ENCODE measurements at places on chromosomes 2 and 18.

DNA sequence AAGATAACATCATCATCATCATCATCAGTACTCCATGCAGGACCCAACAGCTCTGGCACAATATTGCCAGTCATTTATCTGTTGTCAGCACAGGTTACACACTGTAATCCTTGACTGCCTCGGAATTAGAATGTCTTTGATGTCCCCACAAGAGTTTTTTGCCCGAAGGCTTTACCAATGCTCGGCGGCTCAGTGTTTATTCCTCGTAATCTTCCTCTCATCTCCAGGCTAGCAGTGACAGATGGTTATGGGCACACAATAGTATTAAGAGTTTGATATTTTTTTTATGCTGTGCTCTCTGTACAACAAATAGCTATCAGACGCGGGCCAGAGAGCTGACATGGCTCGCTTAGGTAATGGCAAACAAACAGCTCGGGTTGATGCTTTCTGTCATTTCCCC is 515.2 kb downstream of the ZEB2 start:
- no peak for DNase-seq

DNA sequence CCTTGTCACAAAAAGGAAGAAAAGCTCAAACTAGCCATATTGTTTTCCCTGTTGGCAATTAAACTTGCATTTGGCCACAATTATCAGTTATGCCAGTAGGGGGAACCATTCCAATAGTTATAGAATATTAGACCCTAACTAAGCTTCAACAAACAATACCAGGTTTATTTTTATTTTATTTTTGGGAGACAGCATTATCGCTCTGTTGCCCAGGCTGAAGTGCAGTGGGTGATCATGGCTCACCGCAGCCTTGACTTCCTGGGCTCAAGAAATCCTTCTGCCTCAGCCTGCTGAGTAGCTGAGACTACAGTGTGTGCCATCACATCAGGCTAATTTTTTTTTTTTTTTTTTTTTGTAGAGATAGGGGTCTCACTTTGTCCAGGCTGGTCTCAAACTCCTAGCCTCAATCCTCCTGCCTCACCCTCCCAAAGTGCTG is 102.1 kb downstream of the ATAD2B start:
- DNase-seq: no peak

GRCh38 chr18:26562568-26562967 is 14.2 kb upstream of the KCTD1 start:
- DNase-seq: no peak

GRCh38 chr2:56519806-56520205 is 336.0 kb downstream of the CCDC85A start:
- no peak for DNase-seq

- DNase-seq: no peak
These were observed 136.7 kb upstream of the NCK2 start for GRCh38 chr2:105607920-105608504.

DNA sequence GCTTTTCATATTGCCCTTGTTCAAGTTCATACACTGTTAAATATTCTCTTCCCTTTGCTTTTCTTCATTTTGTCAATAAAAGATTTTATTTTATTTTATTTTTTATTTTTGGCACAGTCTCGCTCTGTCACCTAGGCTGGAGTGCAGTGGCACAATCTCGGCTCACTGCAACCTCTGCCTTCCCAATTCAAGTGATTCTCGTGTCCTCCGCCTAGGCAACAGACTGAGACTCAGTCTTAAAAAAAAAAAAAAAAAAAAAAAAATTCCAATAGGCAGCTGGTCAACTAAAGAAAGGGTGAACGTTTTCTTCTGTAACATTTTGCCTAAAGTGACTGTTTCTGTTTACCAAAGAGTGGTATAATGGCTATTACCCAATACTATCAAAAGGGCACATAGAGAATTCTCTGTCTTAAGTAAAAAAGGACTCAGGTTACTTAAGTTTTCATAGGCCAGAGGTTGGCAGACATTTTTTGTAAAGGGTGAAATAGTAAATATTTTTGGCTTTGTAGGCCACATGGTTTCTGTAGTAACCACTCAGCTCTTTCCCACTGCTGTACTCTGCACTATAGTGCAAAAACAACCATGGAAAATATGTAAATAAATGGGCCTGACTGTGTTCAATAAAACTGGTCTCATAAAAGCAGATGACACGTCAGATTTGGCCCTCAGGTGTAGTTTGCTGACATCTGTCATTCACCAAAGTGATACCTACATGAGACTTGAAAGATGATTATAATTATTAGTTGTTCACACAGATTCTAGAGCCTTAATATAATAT is 113.4 kb downstream of the MIB1 start:
- DNase-seq: no peak

DNA sequence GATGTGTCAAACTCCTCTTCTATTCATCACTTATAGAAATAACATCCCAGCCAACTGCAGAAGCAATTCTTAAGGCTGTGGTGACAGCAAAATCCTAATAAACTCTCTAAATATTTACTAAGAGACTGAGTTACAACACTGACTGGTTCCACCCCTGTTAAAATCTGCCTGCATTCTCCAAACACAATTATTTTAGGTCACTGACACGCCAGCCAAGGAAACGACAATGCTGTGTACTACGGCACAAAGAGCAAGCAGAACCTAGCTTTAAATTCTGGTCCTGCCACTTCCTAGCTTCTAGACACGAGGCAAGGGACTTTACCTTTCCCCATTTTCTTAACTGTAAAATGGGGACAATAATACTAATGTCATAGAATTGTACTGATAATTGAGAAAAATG is 4.1 kb downstream of the CYRIA start:
- DNase-seq: no peak

DNA sequence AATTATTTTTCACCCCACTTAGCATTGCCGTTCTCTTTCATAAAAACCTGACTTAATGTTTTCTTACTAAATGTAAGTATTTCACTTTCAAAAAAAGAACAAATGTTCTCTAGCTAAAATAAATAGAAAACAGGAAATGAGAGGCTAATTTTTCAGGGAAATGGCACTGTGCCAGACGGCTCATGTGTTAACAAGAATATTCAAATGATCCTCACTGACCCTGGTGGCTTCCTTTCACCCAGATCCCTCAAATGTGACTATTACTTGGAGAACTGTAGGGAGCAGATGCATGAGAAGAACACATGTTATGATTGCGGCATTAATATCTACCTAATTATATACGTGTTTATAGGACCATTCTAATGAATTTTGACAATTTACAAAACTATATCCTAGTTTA is 827.7 kb downstream of the SOCS6 start:
- DNase-seq: no peak

- no peak for DNase-seq
These were observed 24.2 kb upstream of the MCFD2 start for GRCh38 chr2:46939626-46940359.

- no peak for DNase-seq
These were observed 39.1 kb downstream of the SNED1 start for GRCh38 chr2:241037498-241037897.

GRCh38 chr18:49813069-49813318 is 339 bp downstream of the ACAA2 start:
- DNase-seq: no peak

DNA sequence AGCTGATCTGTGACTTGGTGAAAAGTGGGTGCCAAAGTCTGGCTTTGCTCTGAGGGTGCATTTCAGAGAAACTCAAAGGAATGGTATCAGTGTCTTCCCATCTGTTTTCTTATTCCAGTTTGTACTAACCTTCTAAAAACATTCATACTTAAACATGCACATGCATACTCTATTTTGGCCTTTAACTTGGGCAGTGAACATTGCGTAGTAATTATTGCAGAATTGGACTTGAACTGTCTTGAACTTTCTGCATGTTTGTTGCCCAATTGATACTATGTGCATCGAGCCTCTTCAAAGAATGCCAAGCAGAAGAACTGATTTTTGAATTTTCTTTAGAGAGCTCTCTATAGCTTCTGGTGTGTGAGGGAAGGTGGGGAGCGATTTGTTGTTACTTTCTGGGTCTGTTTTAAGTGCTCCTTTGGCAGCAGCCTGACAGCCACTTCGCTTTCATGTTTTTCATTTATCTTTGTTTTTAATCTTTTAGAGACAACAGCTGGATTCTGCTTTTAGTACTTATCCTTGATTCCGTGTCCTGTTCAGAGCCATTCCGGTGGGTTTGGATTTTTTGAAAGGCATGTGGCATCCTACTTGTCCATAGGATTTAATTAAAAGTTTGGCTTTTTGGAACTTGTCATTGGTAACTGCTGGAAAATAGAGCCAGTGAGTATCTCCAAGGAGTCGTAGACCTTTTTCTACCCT is 159.2 kb downstream of the RAPGEF4 start:
- no peak for DNase-seq

GRCh38 chr18:6646801-6647200 is 82.7 kb upstream of the ARHGAP28 start:
- DNase-seq: no peak

- no peak for DNase-seq
These were observed 228.1 kb upstream of the TRIB2 start for GRCh38 chr2:12488352-12489318.

DNA sequence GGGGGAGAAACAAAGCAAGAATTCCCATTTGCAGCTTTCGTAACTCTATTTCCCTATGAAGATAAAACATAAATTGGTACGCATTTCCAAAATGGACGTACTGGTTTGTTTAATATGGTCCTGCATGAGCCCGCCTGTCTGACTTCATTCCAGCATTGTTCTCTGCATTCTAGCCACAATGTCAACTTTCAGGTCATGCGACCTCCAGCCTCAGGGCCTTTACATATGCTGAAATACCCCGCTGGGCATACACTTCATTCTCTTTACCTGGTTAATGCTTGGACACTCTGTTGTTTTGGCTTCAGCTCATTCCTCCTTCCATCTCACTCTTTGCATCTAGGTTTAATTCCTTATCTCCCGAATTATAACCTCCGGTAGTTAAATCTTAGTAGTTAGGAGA is 103.7 kb upstream of the DNMT3A start:
- no peak for DNase-seq

DNA sequence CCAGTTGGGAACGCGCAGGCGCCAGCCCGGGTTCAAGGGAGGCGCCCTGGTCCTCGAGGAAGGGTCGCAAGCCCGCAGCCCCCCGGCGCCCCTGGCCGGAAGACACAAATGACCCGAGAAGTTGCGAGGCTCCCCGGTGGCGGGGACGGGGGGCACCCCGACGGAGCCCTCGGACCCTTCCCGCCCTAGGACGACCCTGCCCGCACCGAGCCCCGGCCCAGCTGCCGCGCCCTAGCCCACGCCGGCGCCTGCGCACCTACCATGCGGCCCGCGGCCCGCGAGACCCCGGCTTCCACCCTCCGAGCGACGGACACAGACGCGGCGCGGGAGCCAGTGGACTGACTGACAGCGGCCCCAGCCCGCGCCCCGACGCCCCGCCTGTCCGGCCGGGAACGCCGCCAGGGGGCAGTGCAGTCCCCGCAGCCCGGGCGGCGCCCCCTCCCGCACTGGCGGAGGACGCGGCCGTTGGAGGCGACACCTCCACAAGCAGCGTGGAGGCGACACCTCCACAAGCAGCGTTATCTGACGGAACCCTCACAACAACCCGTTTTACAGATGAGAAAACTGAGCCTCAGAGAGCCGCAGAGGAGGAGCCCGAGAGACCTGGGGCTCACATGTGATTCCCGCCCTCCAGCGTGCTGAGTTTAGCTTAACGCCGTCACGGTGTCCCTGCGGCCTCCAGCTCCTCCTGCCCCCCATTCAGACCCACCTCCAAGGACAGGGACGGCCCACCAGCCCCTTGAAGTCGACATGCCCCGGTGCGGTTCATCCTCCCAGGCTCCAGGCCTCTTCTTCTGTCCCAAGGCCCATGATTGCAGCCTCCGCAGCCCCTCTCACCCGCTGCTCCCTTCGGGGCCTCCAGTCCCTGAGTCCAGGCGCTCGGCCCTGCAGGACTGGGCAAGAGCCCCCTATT is at the start of gene NMUR1:
NMUR1 (minus strand) TSS at position 347 of the 913 bp plus-strand sequence; CDS start at position 263, 84 bp downstream.
- peak; percentile 46 for DNase-seq

GRCh38 chr2:231663458-231664212 is 44.7 kb upstream of the PTMA start:
- no peak for DNase-seq

DNA sequence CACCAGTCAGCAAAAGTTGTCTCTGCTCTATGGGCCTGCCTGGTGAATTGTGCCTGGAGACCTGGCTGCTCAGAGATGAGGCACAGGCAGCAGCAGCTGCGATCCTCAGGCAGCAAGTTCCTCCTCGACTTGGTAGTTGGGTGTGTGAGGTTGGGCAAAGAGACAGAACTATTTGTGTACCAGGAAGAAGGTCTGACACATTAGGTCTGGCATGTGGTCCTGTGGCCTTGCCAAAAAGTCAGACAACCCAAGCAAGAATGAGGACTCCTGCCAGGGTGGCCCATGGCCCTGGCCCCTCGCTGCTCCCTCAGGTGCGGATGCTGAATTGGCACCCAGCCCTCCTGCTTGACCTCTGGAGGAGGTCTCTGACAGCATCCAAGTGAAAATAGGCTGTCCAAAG is 192.7 kb downstream of the DYSF start:
- DNase-seq: no peak

GRCh38 chr2:6074089-6074643 is 382.0 kb downstream of the SOX11 start:
- no peak for DNase-seq

GRCh38 chr2:219570924-219571310 is 422 bp downstream of the OBSL1 start:
- no peak for DNase-seq

DNA sequence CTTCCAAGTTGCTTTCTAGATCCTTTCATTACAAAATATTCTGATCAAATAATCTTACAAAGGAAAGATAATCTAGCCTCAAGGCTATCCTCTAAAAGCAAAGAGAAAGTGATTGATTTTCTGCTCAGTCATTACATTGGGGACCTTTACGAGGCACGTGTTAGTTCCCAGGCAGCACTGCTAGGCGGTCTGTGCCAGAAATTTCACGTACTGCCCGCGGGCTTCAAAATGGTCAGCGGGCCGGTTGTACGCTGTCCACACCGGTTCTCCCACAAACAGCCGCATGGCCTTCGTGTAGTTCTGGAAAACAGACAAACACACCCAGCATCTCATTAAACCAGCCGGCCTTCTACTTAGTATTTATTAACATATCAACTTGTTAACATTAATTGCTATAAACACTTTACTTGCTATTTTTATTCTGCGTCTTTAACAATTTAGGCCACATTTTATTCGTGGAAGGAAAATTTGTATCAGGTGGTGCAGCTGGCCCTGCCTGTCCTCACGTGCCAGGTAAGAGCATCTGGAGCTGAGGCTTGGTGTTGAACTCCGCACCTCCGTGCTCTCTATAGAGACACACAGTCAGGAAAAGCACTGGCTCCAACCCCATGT is 20.4 kb downstream of the ADI1 start:
- DNase-seq: no peak

GRCh38 chr2:212153923-212154322 is 384.7 kb downstream of the ERBB4 start:
- DNase-seq: no peak

GRCh38 chr2:226799211-226799975 is at the start of gene IRS1:
IRS1 (minus strand) TSS chr2:226799820; CDS start chr2:226798738, 1,082 bp downstream.
- DNase-seq: peak; percentile 26

All from activated naive CD4-positive, alpha-beta T cell (primary cell).